ENCODE measurements at places on chromosomes 13 and 19.

DNA sequence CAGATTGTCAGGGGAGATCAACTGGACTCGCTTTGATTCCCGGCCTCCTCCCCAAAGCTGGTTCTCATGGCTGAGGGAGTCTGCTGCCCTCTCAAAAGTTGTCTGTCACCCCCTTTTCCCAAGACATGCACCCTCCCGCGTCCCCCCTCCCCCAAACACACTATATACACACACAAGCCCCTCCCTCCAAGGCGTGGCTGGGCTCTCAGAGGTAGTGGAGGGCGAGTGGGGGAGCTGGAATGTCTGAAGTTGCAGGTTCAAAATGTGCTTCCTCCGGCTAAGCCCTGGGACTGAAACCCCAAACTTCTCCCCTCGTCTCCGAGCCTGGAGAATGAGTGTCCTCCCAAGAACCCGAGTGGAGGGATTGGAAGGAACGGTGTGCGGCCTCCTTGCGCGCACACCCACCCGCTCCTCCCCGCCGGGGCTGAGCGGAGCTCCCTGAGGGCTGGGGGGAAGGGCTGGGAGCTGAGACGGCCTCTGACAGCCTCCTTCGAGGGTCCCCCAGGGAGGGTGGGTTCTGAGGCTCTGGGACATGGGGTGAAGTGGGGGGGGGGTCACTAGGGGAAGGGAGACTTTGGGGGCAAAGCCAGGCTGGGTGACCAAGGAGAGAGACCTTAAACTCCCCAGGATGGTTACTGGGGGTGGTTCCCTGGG lies 9.9 kb upstream of the MEIS3 start:
- H3K27ac ChIP-seq = no peak overlapping the region
- H3K4me3 ChIP-seq = no peak overlapping the region
- 0 out of 3 replicates have a peak, but pooled peaks cover 2% of the 10 kb centered on the region for H3K27me3 ChIP-seq
- H3K36me3 ChIP-seq = no peaks in the 10 kb centered on the region
- DNase-seq = no peak
- peaks cover 38% of the 10 kb centered on the region for H3K4me1 ChIP-seq

- no peaks in the 10 kb centered on the region for H3K4me1 ChIP-seq
- H3K27me3 ChIP-seq = no peaks in the 10 kb centered on the region
- DNase-seq = no peak
- H3K36me3 ChIP-seq = no peaks in the 10 kb centered on the region
Measured at GRCh38 chr19:33444562-33445441, 71.3 kb downstream of the CEBPG start.

GRCh38 chr19:47096100-47096704 lies 17.4 kb downstream of the ZC3H4 start:
- H3K4me3 ChIP-seq = no peak overlapping the region
- peaks cover 77% of the 10 kb centered on the region for H3K36me3 ChIP-seq
- H3K27me3 ChIP-seq = no peaks in the 10 kb centered on the region
- H3K27ac ChIP-seq = no peak overlapping the region
- peaks cover 33% of the 10 kb centered on the region for H3K4me1 ChIP-seq

DNA sequence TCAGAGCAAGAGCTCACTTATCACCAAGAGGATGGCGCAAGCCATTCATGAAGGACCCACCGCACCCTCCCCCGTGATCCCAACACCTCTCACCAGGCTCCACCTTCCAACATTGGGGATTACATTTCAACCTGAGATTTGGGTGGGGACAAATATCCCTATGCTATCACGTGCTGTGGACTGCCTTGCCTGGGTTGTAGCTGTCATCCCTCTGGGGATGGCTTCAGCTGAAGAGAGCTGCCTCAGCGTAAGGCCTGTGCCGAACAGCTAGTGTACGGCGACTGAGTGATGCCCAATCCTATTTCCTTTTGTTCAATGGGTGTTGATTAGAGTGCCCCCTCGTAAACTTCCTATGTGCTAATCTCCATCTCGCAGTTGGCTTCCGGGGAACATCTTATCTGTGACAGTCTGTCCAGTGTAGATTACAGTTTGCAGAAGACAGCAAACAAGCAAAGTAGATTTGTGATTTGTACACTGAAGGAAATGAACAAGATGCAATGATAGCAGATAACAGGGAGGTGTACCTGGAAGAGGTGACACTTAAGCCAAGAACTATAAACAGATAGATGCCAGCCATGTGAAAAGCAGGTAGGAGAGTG lies 11.8 kb upstream of the RCBTB1 start:
- H3K27me3 ChIP-seq = no peaks in the 10 kb centered on the region
- H3K4me3 ChIP-seq = no peak overlapping the region
- H3K36me3 ChIP-seq = no peaks in the 10 kb centered on the region

DNA sequence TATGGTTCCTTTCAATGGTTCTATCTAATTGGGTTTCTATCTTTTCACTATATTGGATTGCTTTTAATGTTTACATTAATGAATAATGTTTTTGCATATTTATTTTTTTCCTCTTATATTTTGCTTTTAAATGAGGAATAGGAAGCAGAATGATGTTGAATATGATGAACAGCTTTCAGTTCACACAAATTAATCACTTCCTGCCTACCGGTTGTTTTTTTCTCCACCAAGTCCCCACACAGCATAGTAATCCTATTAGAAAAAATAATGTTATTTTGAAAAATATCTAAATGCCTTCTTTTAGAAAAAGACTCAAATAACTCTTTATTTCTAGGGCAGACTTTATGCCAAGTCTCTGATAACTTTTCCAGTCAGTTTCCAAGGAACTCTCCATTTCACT lies 184.9 kb upstream of the MIR17HG start:
- H3K4me3 ChIP-seq = no peak overlapping the region
- DNase-seq = no peak
- no peak overlapping the region for H3K27ac ChIP-seq
- H3K36me3 ChIP-seq = no peaks in the 10 kb centered on the region
- no peaks in the 10 kb centered on the region for H3K27me3 ChIP-seq

GRCh38 chr19:55080968-55081769 lies 5.5 kb downstream of the EPS8L1 start:
- H3K27ac ChIP-seq = peak overlapping the region; percentile 99
- peaks cover 7% of the 10 kb centered on the region for H3K36me3 ChIP-seq
- H3K27me3 ChIP-seq = no peaks in the 10 kb centered on the region
- DNase-seq = peak; percentile 94

DNA sequence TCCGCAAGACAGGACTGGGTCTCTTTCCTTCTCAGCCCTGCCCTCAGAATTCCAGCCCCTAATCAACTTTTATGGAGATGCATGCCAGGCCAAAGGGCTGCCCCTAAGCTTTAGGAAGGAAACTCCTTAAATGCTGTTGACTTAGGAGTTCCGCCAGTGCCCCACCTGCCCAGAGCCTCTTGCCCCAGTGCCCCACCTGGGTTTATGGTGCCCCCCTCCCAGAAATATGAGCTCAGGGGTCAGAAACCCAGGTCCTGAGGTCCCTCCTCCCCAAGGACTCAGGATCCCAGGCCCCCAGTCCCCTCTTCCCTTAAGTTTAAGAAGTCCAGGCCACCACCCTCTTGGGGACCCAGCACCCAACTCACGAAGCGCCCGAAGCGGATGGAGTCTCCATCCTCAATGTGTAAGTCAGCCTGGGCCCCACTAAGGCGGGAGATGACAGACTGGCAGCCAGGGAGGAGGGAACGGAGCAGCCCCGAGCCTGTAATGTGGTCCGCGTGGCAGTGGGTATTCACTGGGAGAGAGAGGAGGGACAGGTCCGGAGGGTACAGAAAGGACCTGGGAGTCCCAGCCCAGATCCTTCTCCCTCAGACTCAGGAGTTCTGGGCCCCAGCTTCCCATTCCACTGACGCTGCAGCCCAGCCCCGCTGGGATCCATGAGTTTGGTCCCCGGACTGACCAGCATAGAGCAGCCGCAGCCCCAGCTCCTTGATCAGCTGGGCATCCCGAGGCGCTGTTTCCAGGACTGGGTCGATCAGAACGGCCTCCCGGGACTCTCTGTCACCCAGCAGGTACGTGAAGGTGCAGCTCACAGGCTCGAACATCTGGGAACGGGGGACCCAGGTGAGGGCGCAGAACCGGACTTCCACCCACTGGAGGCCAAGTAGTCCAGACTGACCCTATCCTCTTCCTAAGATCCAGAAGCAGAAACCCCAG lies 897 bp downstream of the ETHE1 start:
- peak overlapping the region; percentile 79 for H3K4me3 ChIP-seq
- no peak for DNase-seq
- no peaks in the 10 kb centered on the region for H3K27me3 ChIP-seq
- H3K27ac ChIP-seq = no peak overlapping the region

GRCh38 chr19:42442833-42443232 lies at the start of gene CXCL17:
CXCL17 (minus strand) TSS chr19:42442946; CDS start chr19:42442832, 114 bp downstream.
- no peak for DNase-seq
- no peaks in the 10 kb centered on the region for H3K27me3 ChIP-seq
- no peaks in the 10 kb centered on the region for H3K4me1 ChIP-seq
- no peak within 1 kb of the TSS for H3K4me3 ChIP-seq
- no peak within 1 kb of the TSS for H3K27ac ChIP-seq

DNA sequence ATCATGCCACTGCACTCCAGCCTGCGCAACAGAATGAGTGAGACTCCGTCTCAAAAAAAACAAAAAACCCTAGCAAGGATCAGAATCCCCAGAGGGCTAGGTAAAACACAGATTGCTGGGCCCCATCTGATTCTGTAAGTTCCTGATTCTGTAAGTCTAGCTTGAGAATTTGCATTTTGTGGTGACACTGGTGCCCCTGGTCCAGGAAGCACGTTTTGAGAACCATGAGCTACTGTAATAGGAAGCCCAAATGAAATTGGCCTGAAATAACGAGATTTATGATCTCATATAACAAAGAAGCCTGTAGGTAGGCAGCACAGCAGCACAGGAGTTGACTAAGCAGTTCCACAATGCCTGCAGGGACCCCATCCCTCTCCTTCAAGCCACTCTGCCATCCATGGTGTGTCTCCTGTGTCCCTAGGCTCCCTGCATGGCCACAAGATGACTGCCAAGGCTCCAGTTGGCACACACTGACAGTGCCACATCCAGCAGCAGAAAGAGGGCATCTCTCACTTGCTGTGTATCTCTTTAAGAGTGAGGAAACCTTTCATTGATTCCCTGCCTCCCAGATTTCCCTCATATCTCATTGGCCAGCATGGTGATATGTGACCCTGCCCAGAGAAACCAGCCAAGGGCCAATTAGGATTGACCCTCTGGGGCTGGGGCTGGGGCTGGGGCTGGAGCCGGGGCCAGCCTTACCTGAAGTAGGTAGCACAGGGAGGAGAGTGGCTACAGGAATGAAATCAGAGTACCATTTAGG lies 21.7 kb downstream of the SIPA1L3 start:
- no peak overlapping the region for H3K4me3 ChIP-seq
- DNase-seq = no peak
- no peak overlapping the region for H3K27ac ChIP-seq
- no peaks in the 10 kb centered on the region for H3K36me3 ChIP-seq

GRCh38 chr19:7986321-7987113 lies 18.9 kb downstream of the ELAVL1 start:
- H3K4me3 ChIP-seq = no peak overlapping the region
- no peaks in the 10 kb centered on the region for H3K27me3 ChIP-seq
- no peak overlapping the region for H3K27ac ChIP-seq
- H3K36me3 ChIP-seq = peaks cover 96% of the 10 kb centered on the region

All from K562 (cell line).